ENCODE measurements at places on chromosomes 7 and 10. TPM values are rescaled to one million over a fixed set of nuclear protein-coding genes. Genes with fewer than 3 reads are reported as not detected.

FAM185A gene
- 6.5 TPM for total RNA-seq

TCF7L2 gene
- 0.38 TPM for total RNA-seq

ADAP1 gene
- 14.1 TPM for total RNA-seq

NIPSNAP2 gene
- total RNA-seq: 35.9 TPM

CELF2 gene
- 174 TPM for total RNA-seq

BTBD16 gene
- total RNA-seq: not detected

NUTM2E gene
- 0.12 TPM for total RNA-seq

FZD1 gene
- total RNA-seq: 0.73 TPM

TMEM60 gene
- 19.1 TPM for total RNA-seq

NCF1 gene
- total RNA-seq: 5.2 TPM

SPACDR gene
- 2.3 TPM for total RNA-seq

MYO3A gene
- not detected for total RNA-seq

CAMK2B gene
- 0.10 TPM for total RNA-seq

OR9A2 gene
- not detected for total RNA-seq

MEIG1 gene
- not detected for total RNA-seq

STYXL1 gene
- 28.7 TPM for total RNA-seq

GLI3 gene
- not detected for total RNA-seq

GIMAP7 gene
- 252 TPM for total RNA-seq

SRRM3 gene
- not detected for total RNA-seq

FEZF1 gene
- total RNA-seq: not detected

AKR1D1 gene
- not detected for total RNA-seq

LLCFC1 gene
- total RNA-seq: not detected

Measured in activated naive CD4-positive, alpha-beta T cell treated with anti-CD3 and anti-CD28 coated beads, Interleukin-2, amount 10 ng/mL, durations not matched to agents 5 hours and 36 hours (primary cell).